ENCODE measurements at places on chromosomes 13 and 19.

DNA sequence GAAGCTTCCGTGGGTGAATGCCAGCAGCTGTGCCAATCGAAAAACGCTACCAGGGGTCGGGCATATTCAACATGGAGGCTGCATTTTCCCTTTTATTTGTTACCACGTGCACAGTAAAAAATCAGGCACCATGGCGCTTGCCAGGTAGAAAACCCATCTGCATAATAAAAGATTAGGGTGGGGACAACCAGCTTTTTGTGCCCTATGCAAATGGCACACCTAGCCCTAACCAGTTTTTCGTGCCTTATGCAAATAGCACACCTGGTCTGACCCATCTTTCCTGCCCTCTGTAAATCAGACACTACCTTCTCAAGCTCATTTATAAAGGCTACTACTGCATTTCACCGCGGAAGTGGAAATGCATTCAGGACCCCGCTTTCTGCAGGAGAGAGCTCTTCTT, 62.1 kb upstream of the FREM2 start:
- DNase-seq = no peak

DNA sequence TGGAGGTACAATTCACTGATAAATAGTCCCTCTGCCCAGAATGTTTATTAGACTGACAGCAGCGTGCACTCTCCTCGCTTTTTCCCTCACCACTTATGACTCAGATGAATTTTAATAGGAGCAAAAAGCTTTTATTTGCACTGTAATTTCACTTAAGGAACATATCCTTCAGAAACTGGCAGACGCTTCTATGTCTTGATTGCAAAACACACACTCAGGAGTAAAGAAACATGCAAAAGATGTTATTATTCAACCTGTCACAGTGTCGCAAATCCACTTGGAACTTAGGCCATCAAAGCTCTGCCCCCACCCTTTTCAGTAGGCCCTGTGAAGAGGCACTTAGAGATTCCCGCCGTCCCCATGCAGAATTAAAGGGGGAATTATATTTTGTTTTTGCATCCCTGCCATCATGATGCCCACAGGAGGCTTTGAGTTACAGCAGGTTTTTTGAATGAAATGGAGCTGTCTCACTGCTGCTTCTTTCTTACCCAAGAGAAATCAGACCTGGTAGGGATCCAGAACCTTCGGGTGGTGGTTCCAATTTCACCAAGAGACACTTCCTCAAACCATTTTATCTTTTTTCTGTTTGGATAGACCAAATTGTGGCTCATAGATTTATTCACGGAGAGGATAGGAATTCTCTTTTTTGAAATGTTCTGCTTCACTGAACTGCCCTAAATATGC, 74.5 kb downstream of the GGACT start:
- DNase-seq = peak; percentile 77

GRCh38 chr13:79936368-79937136, 404.4 kb downstream of the SPRY2 start:
- DNase-seq = no peak

DNA sequence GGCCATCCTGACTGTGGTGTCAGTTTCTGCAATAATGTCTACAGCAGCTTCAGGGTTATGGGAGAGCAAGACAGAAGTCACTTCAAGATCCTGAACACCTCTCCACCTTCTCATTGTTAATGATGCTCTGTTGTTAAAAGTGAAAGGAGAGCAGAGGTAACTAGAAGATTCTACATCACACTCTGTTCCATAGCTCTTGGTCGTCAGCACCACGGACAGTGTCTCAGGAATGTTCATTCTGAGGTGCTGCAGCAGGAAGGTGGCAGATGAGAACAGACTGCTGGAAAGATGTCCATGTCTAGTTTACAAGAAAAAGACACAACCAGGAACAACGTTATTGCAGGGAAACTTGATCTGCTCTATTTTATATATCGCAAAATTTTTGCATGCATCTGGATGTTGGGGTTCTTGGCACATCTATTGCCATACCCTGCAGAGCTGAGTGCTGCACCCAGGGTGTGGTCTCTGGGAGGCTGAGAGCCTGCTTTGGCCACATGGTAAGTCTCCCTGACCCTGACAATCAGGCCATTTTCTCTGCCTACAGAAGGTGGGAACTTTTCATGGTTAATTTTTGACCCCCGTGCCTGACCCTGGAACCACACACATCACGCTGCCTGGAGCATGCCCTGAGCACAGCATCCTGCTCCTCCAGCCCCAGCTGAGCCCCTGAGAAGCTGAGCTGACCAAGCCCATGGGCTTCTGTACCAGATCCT, 12.7 kb downstream of the CEACAM21 start:
- DNase-seq = no peak

GRCh38 chr13:39100996-39101738, 62.9 kb downstream of the NHLRC3 start:
- DNase-seq = no peak

- no peak for DNase-seq
These were observed 1.0 kb upstream of the FXYD7 start for GRCh38 chr19:35141837-35142605.

DNA sequence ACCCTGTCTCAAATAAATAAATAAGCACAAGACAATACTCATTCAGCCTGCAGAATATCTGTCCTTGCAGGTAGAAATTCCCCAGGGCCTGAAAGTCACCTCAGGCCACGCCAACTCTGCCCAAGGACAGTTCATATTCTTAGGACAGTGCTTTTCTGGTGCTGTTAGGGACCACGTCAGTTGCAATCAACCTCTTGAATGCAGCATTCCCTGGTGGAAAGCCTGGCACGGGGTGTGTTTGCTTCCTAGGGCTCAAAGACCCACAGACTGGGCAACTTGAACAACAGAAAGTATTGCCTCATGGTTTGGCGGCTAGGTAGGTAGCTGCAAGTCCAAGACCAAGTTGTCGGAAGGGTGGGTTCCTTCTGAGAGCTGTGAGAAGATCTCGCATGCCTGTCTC, 160.3 kb downstream of the KCTD15 start:
- no peak for DNase-seq

GRCh38 chr19:41541990-41542584, 33.9 kb upstream of the CEACAM21 start:
- no peak for DNase-seq

DNA sequence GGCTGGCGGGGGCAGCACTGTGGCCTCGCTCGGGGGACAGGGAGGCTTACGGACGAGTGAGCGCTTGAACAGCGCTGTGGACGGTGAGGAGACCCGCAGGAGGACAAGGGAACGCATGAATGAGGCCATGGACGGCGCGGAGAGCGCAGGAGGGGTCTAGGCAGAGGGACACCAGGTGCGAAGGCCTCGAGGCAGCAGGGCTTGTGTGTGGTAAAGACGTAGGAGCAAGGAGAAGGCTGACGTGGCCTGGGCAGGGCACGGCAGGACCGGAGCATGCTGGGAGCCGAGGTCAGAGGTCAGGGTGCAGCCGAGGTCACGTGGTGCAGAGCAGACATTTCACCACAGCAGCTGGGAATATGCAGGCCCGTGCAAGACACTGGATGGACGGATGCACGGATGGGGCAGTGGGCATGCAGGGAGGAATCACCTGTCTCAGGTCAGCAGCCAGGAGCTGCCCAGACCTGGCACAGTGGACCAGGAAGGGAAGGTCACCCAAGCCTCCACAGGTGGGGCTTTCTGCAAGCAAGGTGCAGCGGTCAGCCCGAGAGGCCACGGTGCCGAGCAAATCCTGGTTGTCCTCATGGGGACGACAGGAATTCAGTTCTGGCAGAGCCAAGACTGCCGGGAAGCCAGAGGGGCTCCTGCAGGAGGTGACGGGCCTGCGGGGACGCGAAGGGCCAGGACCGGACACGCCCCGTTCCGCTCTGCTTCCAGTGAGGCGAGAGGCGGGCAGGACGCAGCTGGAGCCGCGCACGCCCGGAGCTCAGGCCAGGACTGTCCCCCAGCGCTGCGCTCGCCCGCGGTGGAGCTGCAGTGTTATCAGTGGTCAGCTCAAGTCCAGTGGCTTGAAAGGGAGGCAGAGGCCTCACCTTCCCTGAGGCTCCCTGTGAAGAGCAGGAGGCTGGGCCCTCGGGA, 72.2 kb downstream of the RASA3 start:
- DNase-seq = no peak

GRCh38 chr19:33487901-33488800, 33.4 kb downstream of the PEPD start:
- no peak for DNase-seq

DNA sequence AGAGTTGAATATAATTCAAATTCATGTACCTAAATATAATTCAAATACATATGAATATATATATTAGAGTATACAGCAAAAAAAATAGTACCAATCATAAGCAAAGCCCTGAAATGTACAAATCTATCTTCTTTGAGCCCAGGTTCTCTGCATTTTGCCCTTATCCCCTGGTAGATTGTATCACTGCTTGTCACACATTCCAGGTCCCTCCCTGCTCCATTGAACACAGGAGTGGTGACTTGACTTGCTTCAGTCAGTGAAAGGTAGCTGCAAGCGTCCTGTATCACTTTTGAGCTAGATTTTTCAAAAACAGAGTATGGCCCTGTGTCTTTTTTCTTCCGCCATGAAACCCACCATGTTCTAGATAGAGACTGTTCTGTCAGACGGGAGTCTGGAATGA, 369.4 kb downstream of the LIG4 start:
- DNase-seq = no peak

DNA sequence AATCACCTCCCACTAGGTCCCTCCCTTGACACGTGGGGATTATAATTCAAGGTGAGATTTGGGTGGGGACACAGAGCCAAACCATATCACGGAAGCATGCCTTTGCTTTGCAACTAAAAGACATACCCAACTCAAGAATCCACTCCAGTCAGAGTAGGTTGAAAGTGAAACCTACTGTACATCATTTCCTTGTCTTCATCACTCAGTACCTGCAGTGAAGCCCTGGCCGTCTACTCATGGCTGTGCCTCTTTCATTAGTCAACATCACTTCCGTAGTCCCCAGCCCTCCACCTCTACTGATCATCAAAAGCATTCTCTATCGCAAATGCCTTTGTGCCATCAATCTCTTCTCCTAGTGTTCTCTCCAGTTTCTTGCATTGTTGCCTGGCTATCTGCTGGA, 343.1 kb upstream of the ARGLU1 start:
- no peak for DNase-seq

DNA sequence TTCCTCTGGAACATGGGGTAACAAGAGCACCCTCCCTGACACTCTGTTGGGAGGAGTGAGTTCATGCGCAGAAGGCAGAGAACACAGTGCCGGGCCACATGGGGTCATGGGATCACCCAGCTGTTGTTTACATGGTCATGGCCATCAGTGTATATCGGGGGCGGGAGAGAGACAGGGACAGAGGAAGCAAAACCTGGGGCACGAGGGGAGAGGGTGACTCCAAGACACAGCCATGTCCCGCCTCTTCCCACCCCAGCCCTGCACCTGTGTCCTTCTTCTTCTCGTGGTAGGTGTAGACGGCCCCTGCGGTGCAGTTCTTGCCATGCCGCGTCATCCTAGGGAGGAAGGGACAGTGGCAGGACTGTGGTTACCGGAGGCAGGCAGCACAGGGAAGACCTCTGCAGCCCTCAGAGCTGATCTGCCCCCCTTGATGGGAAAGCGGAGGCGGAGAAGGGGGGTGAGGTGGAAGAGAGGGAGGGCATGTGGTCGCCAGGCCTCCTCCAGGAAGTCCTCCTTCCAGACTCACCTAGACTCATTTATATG, 19.9 kb downstream of the NOSIP start:
- no peak for DNase-seq

- DNase-seq = no peak
These were observed 1671.2 kb downstream of the OLFM4 start for GRCh38 chr13:54699831-54700230.

DNA sequence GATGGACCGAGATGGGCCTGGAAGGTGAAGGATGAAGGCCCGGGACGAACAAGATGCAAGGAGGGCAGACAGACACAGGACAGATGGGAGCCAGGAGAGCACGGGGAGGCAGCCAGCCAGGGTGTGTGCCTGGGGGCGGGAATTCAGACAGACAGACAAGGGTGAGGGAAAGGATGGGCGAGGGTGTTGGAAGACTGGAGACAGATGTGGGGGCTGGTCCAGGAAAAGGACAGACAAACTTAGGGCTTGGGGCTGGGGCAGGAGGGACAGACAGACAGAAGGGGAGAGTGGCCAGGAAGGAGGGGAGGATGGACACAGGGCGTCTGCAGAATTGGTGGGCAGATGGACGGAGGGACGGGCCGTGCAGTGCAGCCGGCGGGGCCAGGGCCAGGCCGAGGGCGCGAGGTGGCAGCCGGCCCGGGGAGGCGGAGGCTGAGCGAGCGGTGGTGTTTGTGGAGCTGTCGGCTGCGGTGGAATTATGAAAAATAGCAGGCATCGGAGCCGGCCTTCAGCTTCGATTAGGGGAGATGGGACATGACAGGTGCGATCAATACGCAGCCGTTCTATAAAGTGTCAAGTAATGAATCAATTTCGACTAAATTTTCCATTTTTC, 4.6 kb upstream of the ERFL start:
- no peak for DNase-seq

- DNase-seq = peak; percentile 34
These were observed 582 bp upstream of the PTPRH start for GRCh38 chr19:55209693-55210472.

DNA sequence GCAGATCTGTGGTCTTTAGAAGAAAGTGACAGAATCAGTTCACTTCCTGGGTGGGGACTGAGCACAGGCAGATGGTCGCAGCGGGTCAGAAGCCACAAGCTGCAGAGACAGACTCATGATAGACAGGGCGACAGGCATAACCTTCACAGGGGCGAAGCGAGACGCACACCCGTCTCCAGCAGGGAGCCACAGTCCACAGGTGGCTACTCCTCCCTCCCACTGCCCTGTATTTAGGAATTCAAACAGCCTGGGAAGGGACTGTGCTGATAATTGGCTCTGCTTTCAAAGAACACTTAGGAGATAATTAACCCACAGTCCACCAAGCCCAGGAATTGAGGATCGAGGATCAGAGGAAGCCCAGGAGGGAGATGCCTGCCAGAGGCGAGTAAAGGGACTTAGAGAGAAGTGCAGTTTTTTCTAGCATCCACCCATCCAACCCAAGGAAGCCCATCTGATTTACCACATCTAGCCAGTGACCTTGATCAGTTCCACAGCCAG, 23.2 kb downstream of the RFX2 start:
- no peak for DNase-seq

DNA sequence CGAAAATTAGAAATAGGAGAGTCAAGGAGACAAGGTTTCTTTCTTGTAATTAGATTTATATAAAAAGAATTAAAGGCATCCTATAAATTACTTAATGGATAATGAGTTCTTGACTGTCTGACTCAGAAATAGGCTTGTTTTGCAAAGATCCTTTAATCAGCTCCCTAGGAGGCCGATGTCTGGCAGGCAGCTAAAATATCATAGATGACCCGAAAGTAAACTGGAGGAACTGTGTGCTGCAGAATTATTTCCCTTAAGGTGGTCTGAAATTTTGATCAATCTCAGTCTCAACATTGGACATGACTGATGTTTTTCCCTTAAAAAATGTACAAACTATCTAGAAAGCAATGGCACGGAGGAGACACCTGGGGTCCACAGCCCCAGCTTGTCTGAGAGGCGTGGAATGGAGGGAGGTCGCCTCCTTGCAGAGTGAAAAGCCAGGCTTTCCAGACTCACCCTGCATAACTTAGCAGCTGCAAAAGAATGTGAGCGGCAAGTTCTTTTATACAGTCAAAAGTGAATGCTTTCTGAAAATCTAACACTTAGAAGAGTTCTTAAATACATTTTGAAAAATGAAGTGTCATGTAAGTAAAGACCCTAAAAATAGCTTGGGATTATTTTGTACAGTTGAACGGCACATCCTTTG, 44.8 kb downstream of the MBNL2 start:
- no peak for DNase-seq

Measured in NCI-H1436 treated with DMSO at 0.1 percent for 48 hours (cell line).